ENCODE measurements at places on chromosomes 11 and 22. TPM values are rescaled to one million over a fixed set of nuclear protein-coding genes. Genes with fewer than 3 reads are reported as not detected.

- ATAC-seq = peak; percentile 87
Measured at GRCh38 chr22:23565915-23566704, 14.0 kb downstream of the IGLL1 start.

DNA sequence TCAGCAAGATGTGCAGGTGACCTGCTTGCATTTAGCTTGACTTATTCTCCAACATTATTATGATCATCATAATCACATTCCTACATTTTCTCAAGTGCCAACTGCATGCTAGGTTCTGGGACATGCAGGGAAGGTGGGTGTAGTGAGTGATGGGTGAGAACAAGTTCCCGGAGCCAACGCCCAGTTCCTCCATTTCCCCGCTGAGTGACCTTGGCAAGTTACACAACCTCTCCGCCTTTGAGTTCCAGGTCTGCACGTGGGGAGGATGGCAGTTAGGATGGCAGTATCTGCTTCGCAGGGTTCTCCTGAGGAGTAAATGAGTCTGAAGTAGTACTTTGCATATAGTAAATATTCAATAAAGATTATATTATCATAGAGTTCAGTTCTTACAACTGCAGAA is 140.3 kb downstream of the GRIK4 start:
- no peak for ATAC-seq

Gene TSGA10IP
- 0.41 TPM for total RNA-seq

Gene KCTD21
- 3.3 TPM for total RNA-seq

Gene SCUBE1
- 3.1 TPM for total RNA-seq

Gene APOL4
- total RNA-seq = 8.8 TPM

DNA sequence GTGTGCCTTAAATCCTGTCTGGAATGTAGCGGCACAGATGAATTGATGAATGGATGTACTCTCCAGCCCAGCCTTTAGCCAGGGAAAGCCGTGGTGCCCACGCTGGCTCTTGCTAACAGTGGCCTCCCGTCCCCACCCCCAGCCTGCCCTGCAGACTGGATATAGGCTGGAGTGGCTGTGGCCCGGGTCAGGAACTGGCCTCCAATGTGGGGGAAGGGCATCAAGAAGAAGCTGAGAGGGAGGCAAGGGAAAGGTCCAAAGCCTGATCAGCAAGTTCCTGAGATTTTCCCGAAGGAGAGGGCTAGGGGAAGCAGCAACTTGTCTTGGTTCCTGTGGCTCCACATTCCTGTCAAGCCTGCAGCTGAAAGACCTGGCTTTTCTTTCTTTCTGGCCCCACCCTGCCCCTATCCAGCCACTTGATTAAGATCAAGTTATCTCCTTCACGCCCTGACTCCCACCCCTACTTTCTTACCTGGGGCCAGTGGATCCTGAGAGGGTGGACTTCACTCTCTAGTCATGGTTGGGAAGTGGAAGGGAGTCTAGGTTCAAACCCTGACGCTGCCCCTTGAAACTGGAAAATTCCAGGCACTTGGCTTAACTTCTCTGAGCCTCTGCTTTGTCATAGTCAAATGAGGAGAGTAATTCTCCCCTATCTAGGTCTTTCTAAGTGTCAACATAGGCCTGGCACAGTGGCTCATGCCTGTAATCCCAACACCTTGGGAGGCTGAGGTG is 11.0 kb upstream of the MICALL1 start:
- ATAC-seq = peak; percentile 25

Data from motor neuron (in vitro differentiated cells).